Pulmonary artery endothelial cell (primary cell): ENCODE measurements at places on chromosomes 2 and 18. TPM values are rescaled to one million over a fixed set of nuclear protein-coding genes. Genes with fewer than 3 reads are reported as not detected.

The ELOA2 gene
- not detected in 2 replicates for total RNA-seq

The SCYGR4 gene
- not detected in 2 replicates for total RNA-seq

The SLC38A11 gene
- total RNA-seq: not detected in 2 replicates

The C1D gene
- total RNA-seq: 16.1 and 19.8 TPM in 2 replicates

The IL18RAP gene
- total RNA-seq: under 0.01 TPM in 1 of 2 replicates, not detected in the other
